Suppressor macrophage (primary cell): ENCODE measurements at places on chromosomes 16 and 17.
A peak's percentile ranks its signal among the peaks of the same experiment; 100 is the strongest.

- no peak for DNase-seq
Observed at GRCh38 chr16:11816123-11816522, 19.1 kb upstream of the ZC3H7A start.

DNA sequence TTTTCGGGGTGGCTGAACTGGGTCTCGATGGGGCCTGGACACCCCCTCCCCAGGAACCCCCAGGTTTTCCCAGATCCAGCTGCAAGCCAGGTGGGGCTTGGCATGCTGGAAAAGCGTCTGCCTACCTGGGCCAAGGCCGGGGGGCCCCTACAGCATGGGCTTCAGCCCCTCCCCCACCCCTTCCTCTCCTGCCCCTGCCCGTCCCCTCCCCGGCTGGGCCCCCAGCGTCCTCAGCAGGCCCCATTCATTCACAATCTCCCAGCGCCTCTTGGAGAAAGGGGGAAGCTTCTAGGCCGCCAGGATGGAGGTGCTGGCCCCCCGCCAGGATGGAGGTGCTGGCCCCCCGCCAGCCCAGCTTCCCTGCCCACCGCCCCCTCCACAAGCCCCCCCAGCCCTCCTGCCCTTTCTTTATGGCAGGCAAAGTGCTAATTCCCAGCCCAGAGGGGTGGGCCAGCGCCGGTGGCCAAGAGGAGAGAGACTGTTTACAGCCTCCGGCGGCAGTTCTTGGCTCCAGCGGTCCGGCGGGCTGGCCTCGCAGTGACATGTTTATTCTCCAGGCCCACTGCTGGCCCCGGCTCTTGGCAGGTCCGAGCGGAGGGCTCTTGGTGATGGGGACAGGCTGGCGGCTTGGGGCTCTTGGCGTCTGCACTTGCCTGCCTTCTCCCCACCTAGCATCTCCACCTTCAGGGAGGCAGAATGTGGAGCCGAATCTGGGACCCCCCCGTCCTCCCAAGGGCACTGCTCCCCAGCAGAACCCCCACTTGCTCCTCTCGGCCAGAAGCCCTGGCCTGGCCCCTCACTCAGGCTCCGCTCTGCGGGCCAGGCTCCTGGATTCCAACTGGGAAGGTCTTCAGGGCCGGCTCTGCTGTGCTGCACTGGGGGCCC lies 94.4 kb upstream of the CIBAR2 start:
- DNase-seq = no peak

DNA sequence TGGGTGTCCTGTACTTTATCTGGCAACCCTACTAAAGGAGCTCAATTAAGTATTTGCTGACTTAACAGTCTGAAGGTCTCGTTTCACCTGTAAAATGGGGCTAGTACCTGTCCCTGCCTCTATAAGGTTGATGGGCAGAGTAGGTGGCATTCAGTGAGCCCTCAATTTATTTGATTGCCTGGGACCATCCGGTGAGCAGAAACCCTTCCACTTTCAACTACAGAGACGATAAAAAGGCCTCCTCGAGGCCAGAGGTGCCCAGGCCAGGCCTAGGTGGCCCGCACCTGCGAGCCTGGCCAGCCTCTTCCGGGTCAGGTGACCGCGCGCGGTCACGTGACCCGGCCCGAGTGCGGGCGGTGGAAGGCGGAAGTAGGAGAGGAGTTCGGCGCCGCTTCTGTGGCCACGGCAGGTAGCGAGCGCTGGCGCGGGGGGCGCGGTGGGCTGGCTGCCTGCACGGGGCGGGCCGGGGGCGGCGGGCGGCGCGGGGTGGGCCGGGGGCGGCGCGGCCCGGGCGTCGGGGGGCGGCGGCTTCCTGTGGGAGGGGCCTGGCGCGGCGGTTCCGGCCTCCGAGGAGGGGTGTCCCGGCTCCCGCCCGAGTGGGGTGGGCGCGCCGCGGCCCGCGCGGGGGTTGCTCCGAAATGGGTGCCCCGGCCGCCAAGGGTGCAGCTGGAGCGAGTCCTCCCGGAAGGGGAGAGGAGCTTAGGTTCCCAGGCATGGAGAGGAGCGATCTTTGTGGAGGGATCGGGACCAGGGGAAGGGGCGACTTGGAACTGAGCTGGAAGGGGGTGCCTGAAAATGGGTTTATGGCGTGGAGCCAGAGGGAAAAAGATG lies at the start of gene WWP2:
WWP2 (plus strand) TSS at position 350 of the 831 bp plus-strand sequence. CDS start 24,679 bp downstream, outside the sequence.
- peak; percentile 85 for DNase-seq

GRCh38 chr16:55491691-55492090 lies 12.7 kb downstream of the MMP2 start:
- no peak for DNase-seq

- DNase-seq = no peak
Observed at GRCh38 chr17:4788159-4788806, 481 bp upstream of the GLTPD2 start.

DNA sequence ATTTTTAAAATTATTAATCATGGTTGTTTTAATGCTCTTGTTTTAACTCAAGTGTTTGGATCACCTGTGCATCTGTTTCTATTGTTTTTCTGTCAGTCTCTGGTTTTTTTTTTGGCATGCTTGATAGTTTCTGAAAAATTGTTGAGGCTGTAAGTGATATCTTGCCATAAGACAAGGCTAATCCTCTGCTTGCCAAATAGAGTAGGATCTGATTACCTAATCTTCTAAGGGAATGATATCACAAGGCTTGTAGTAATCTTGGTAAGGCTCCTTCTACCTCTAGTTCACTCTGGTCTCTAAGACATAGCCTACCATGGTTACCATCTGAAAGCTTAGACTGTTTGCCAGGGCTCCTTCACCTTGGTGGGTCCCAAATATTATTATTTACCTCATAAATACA lies 81.0 kb downstream of the ATF7IP2 start:
- no peak for DNase-seq

GRCh38 chr17:28379814-28380801 lies 8.6 kb downstream of the SARM1 start:
- DNase-seq = peak; percentile 66

- DNase-seq = no peak
Observed at GRCh38 chr16:14955546-14956231, 18.4 kb downstream of the NPIPA1 start.

DNA sequence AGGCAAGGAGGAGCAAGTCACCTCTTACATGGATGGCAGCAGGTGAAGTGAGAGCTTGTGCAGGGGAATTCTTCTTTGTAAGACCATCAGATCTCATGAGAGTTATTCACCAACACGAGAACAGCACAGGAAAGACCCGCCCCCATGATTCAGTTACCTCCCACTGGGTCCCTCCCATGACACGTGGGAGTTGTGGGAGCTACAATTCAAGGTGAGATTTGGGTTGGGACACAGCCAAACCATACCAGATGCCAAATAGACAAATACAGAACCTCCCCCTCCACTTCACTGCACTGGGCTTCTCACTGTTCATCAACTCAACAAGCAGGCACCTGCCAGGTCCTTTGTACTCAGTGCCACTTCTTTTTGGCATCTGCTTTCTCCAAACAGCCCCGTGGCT lies 100.2 kb downstream of the WSCD1 start:
- no peak for DNase-seq

DNA sequence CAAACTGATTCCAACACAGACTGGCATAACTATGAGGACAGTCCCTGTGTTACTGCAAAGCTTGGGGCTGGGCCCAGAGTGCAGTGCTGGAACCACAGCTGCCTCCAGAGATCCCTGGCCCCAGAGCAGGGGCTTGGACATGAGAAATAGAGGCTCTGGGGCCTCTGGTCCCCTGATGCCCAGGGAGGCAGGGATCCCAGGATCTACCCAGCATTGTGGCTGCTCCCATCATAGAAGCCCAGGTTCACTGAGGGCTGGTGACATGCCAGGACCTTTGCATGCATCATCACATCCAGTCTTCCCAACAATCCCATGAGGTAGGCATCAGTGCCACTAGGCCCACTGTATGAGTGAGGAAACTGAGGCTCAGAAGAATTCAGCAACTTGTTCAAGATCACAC lies 95.8 kb downstream of the TMEM132E start:
- DNase-seq = no peak

- no peak for DNase-seq
Observed at GRCh38 chr16:10791048-10791447, 27.5 kb downstream of the TVP23A start.

DNA sequence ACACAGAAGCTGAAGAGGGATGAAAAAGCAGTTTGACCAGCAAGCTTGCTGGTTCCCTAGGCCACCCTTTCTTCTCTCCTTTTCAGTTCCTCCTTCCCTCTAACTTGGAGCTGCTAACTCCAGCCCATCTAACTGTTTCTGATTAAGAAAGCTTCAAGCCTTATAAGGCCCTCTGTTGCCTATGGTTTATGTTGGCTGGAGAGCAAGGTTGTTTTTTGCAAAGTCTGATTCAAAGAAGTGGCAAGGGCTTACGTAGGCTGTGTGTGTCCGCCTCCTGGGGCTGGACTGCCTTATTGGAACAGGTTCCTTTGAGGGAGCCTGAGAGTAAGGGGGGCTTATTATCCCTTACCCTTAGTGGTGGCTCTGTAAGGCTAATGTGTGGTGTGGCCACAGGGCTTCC lies 7.1 kb downstream of the AKAP1 start:
- DNase-seq = peak; percentile 49

- DNase-seq = no peak
Observed at GRCh38 chr17:17865035-17865434, 28.2 kb upstream of the SREBF1 start.

DNA sequence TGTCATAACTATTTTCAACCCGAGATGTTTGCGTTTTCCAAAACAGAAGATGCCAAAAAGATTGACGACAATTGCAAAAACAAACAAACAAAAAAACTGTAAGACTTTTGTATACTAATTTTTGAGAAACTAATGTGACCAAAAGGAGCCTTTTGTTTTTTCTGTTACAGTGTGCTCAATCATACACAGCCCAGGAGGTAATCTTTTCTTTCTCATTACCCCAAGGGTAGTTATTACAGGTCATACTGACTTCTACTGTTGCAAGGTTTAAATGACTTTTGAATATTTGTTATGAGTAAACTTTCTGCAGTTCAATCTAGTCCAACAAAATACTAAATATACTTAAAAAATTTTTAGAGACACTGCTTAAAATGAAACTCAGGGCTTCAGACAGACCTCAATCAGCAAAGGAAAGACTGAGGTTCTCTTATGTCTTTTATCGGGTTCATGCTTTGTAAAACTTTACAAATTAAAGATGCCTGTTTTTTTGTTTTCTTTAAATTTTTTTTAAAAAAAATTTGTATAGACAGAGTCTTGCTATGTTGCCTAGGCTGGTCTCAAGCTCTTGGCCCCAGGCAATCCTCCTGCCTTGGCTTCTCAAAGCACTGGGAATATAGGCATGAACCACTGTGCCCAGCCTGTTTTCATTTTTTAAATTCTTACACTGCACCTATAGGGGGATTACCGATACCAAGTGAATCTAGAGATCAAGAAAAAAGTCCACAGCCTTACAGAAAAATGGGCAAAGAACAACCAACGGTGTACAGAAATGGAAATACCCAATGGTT lies 47.6 kb downstream of the SPOP start:
- no peak for DNase-seq

DNA sequence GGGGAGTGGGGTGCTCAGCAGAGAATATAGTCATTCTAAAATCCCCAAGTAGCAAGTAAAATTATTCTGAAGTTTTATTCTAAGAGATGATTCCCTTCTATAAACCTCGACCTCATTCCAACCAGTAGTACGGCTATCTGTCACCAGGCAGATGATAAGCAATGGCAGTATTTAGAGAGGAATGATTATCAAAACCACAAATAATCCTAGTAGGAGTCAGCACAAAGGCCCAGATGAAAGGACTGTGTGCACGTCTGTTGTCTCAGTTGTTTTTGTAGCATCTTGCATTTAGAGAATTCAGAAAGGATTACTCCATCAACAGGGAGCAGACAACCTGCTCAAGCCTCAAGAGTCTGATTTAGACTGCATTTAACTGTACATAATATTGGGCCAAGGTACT lies 21.2 kb downstream of the EZH1 start:
- no peak for DNase-seq

DNA sequence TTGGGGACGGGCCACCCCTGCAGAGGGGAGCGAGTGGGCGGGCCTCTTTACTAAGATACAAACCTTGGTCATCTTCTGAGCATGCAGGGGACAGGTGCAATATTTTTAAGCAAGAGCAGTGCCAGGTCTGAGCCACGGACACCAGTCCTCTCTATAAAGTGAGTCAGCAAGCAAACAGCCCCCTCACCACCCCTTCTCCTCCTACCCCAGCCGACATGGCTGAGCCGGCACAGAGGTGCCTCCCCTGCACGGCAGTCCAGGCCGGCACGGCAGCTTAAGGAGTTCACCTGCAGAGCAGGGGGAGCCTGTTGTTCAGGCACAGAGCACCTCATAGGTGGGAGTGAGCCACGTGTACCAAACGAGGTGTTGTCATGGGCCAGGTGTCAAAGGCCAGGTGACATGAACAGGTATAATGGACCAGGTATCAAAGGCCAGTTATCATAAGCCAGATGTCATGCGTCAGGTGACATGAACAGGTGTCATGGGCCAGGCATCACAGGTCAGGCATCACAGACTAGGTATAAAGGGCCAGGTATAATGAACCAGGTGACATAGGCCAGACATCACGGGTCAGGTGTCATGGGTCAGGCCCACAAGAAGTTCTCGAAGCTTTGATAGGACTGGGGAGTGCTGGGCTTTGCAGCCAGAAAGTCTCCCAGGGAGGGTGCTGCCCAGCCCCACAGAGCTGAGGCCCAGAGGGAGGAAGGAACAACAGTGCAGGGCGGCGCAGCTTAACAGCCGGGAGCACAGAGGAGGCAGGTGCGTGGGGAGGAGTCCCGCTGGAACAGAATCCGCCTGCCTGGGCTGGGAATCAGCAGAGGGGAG lies 42.6 kb upstream of the ZNF469 start:
- no peak for DNase-seq

GRCh38 chr16:54287131-54288029 lies 793 bp upstream of the IRX3 start:
- no peak for DNase-seq

GRCh38 chr17:4327606-4328005 lies 38.9 kb downstream of the UBE2G1 start:
- no peak for DNase-seq

- DNase-seq = no peak
Observed at GRCh38 chr17:16975277-16975651, 3.3 kb upstream of the TNFRSF13B start.

GRCh38 chr17:60154616-60155426 lies 5.0 kb downstream of the CA4 start:
- DNase-seq = no peak

DNA sequence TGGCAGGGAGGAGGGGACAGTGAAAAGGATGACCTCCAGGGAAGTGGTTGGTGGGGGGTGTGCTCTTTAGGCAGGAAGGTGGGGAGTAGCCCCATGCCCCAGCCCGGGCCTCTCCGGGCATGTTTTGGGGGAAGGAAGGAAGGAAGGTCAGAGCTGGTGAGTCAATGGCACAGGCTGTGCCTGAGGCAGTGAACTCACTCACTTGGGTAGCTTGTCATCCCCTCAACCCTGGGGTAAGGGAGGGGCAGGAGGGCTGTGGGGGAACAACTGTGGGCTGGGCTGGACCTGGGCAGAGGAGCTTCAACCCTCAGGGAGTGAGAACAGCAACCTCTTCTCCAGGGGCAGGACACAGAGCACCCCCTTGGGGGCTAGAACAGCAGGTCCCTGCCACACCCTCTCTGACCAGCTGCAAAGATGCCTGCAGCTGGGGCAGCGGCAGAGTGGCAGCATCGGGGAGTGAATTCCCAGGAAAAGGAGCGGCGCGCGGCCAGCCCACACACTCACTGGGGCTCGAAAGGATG lies 6.3 kb downstream of the CSF3 start:
- DNase-seq = peak; percentile 44

GRCh38 chr17:5533486-5534315 lies 47.3 kb downstream of the MIS12 start:
- no peak for DNase-seq
